Nucleus accumbens (tissue), 56 donors: ENCODE measurements at places on chromosomes 5 and 9.

DNA sequence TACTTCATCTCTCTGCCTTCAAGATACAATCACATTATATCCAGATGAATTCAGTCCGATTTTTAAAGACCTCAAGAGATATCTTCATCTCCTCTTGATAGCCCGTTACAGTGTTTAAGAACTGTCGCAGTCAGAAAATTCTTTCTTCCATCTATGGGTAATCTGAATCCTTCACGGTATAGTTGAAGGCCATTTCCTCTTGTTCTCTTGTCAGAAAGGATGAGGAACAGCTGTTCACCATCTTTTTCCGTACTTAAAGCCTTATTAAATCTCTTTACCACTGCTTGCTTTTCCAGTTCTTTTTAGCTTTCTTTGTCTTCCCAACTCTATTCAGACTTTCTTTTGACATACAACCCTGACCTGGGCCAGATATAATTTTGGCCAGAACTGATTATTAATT, 121.8 kb downstream of the XRCC4 start:
- no peak for DNase-seq

- no peak for DNase-seq
Observed at GRCh38 chr5:112883192-112883591, 22.1 kb downstream of the SRP19 start.

DNA sequence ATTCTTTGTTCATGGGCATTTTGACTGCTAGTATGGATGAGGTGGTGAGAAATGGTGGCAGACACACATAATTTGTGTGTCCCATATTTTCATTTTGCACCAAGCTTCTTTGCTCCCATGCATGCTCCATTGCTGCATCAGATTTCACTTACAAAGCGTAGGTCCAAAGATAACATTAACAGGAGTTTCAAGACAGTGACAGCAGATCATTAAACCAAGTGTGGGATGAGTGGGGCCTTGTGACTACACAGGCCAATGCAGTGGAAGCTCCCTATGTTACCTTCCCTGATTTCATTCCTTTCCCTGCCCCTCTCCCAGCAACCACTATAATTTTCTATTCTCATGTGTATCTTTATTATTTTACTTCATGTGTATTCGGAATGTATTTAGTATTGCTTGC, 142.0 kb downstream of the AOPEP start:
- no peak for DNase-seq

GRCh38 chr9:85202596-85202995, 533.1 kb downstream of the NTRK2 start:
- peak; percentile 18 for DNase-seq

DNA sequence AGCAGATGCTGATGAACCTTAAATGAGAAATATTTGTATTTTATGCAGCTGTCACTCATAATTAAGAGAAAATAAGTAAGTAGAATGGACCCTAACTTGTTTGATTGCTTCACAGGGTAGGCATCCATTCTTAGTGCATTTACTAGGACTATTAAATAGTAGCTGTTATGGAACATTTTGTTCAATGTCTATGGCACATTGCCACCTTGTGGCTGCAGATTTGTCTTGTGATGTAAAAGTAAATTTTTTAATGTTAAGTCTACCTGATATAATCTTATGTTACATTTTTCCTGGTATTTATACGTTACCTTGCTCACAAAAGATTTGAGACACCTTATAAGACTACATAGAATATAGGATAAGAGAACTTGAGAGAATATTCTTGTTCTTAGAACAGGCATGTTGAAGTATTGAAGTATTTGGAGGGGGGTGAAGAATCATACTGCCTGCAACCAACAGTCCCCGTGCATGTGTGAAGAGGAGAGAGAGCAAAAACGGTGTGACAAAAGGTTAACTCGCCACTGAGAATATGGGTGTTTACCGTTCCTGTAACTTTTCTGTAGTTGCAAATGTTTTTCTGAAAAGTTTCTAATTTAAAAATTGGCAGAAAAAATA, 161.1 kb downstream of the MAST4 start:
- DNase-seq: no peak

- no peak for DNase-seq
Observed at GRCh38 chr5:35198075-35198474, 32.2 kb downstream of the PRLR start.

DNA sequence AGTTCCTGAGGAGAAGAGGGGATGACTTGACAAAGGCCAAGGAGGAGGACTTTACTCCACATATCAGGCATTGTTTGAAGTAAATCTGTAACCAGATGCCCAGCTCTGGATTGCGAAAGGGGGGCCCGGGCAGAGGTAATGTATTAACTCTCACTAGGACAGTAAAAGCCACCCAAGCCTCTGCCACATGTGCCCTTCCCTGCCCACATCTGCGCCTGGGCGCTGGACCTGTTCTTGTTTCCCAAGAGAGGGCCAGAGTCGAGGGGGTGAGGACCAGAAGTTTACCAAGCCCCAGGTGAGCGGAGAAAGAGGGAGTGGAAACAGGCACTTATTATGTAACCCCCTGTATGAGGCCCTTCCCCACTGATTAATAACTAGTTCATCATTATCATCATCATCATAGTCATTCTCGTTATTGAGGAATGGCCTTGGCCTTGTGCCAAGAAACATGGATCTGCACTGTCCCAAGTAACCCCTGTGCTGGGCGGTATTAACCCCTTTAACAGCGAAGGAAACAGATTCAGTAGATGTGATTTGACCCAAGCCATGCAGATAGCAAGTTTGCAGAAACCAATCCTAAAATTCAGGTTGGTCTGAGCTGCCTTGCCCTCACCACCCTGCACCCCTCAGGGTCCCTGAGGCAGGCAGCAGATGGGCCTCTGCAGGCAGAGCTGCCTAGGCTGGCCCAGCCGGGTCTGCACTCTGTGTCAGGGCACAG, at the start of gene SLC23A1:
Gene SLC23A1 (minus strand): TSS at position 23 of the 718 bp plus-strand sequence. CDS start 44 bp downstream, outside the sequence.
- no peak for DNase-seq
